Activated naive CD4-positive, alpha-beta T cell (primary cell): ENCODE measurements at places on chromosomes 3 and 15.

DNA sequence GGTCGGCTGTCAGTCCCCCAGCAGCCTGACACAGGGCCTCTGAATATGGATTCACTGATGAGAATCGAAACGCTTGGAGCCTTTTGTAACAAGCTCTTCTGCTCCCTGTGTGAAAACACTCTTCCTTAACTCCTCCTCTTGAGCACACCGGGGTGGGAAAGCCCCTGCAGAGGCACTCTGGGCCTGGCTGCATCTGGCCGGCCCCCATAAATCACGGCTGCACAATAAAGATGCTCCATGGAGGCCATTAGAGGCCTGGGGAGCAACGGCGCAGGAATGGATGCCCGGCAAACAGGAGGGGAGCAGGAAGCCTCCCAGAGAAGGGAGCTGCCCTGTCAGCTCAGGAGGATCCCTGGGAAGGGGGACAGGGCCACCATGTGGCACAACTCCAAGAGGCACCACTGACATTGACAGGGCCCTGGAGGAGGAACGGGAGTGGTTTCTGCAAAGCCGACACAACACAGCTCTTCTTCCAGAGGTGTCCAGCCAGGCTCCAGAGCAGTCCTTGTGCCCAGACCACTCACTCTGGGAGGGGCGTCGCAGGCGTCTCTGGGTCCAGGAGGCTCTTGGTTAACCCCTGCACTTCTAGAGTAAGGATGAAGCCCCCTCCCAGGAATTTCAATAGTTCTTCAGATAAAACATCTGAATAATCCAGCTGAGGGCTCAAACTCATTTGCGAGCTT lies 509.3 kb upstream of the PPP2R3A start:
- DNase-seq = no peak

DNA sequence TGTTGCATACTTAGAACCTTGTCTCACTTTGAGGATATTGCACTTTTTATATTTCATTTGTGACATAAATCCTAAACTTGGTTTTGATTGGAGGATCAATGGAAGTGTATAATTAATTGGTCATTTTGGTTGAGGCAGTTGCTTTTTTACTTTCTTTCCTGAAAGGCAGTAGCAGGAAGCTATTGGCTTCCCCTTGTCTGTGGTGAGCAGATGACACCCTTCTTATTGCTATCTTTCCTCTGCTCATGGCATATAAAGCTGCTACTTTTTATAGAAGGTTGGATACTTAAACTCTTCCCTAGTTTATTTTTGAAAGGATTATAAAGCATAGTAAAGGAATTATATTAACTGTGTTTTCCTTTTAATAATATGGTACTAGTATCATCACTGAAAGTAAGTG lies 28.6 kb downstream of the FAM98B start:
- no peak for DNase-seq

DNA sequence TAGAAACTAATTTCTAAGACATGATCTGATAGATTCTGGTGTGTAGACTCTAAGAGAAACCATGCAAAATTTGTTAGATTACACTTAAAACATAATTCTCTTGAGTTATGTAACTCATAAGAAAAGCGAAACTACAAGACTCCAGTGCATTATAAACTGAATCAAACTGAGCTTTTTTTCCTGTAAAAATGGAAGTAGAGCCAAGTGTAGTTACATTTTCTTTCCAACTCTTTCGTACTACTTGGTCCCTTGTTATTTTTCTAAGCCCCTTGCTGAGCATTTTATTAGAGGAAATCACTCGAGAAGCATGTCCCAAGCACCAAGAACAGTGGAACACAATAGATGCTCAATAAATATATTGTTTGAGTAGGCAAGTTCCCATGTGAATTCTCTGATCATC lies 130.2 kb downstream of the GADL1 start:
- no peak for DNase-seq

GRCh38 chr3:197286678-197287077 lies 11.7 kb downstream of the DLG1 start:
- no peak for DNase-seq
